Immature natural killer cell (primary cell): ENCODE measurements at places on chromosomes 6 and 20. TPM values are rescaled to one million over a fixed set of nuclear protein-coding genes. Genes with fewer than 3 reads are reported as not detected.

GRCh38 chr20:60063048-60063451 lies 104.8 kb downstream of the CDH26 start:
- peak overlapping the region; percentile 27 for H3K4me3 ChIP-seq
- no peak for DNase-seq
- peak overlapping the region; percentile 56 for H3K27ac ChIP-seq
- no peaks in the 10 kb centered on the region for H3K27me3 ChIP-seq
- H3K36me3 ChIP-seq, result no peaks in the 10 kb centered on the region

Gene OR2J3
- polyA plus RNA-seq, result not detected

DNA sequence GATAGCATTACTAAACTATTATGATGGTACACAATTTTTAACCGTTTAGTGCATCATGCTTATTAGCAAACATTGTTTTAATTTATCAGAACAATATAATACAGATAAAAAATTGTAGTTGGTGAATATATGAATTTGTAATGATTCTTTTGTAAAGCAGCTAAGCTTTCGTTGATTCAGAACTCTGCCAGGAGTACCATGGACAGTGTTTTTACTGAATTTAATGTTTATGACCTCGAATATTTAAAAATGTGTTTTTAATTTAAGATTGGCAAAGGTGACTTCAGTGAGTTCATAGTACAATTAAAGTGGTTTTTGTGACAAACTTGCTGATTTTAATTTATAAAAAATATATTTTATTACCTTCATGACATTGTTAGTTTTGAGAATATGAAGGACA lies 10.0 kb downstream of the AFDN start:
- H3K4me1 ChIP-seq, result no peaks in the 10 kb centered on the region
- no peaks in the 10 kb centered on the region for H3K36me3 ChIP-seq
- no peak overlapping the region for H3K27ac ChIP-seq
- no peak for DNase-seq
- peaks cover 14% of the 10 kb centered on the region for H3K27me3 ChIP-seq
- H3K4me3 ChIP-seq, result no peak overlapping the region

DNA sequence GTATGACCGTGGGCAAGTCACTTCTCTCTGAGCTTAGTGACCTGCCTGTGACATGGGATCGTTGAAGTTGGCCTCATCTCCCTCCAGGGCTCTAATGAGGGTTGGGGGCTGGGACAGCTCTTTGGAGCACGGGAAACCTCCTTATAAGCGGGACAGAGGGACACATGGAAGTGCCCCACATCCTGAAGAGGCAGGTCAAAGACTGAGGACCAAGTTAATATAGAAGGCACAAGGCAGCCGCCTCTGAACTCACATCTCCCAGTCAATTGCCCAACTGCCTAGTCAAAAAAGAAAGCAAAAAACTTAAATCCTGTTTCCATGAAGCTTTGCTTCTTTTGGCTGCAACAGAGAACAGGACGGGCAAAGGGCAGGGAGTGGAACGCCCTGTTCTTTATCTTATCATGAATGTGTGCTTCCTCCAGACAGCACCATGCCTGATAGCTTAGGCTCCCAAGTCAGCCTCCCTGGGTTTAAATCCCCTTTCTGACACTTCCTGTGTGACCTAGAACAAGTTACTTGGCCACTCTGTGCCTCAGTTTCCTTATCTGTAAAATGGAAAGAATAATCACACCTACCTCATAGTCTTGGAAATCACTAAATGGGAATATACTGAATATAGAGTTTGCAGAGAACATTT lies 27.1 kb downstream of the LBP start:
- H3K36me3 ChIP-seq, result no peaks in the 10 kb centered on the region
- H3K27me3 ChIP-seq, result peaks cover 15% of the 10 kb centered on the region
- no peak overlapping the region for H3K27ac ChIP-seq
- H3K4me3 ChIP-seq, result no peak overlapping the region

- H3K4me3 ChIP-seq, result no peak overlapping the region
- peaks cover 20% of the 10 kb centered on the region for H3K27me3 ChIP-seq
- H3K36me3 ChIP-seq, result no peaks in the 10 kb centered on the region
- no peak overlapping the region for H3K27ac ChIP-seq
- no peak for DNase-seq
Measured at GRCh38 chr20:1995531-1996310, 1.9 kb upstream of the PDYN start.

- no peak overlapping the region for H3K4me3 ChIP-seq
- no peaks in the 10 kb centered on the region for H3K4me1 ChIP-seq
- H3K36me3 ChIP-seq, result no peaks in the 10 kb centered on the region
- H3K27me3 ChIP-seq, result no peaks in the 10 kb centered on the region
- no peak overlapping the region for H3K27ac ChIP-seq
- DNase-seq, result no peak
Measured at GRCh38 chr6:77716311-77716710, 63.5 kb downstream of the MEI4 start.

DNA sequence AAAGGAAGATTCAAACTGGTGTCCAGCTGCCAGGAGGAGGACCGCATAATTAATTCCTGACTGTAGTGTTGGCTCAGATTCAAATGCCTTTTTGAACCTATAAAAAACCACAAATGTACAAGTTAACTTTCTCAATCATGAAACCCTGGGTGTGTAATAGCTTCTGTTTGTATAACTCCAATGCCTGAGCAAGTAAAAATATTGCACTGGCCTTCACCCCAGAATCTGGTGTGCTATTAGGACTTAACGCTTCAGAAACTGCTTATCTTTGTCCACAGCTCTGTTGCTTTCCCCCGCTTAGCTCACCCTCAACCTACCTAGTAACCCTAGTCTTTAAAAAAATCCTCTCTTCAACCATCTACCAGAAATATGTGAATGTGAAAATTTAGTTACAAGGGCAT lies 119.1 kb upstream of the MAP7 start:
- no peak overlapping the region for H3K27ac ChIP-seq
- H3K36me3 ChIP-seq, result peaks cover 14% of the 10 kb centered on the region
- no peak overlapping the region for H3K4me3 ChIP-seq
- no peak for DNase-seq
- H3K27me3 ChIP-seq, result no peaks in the 10 kb centered on the region

DNA sequence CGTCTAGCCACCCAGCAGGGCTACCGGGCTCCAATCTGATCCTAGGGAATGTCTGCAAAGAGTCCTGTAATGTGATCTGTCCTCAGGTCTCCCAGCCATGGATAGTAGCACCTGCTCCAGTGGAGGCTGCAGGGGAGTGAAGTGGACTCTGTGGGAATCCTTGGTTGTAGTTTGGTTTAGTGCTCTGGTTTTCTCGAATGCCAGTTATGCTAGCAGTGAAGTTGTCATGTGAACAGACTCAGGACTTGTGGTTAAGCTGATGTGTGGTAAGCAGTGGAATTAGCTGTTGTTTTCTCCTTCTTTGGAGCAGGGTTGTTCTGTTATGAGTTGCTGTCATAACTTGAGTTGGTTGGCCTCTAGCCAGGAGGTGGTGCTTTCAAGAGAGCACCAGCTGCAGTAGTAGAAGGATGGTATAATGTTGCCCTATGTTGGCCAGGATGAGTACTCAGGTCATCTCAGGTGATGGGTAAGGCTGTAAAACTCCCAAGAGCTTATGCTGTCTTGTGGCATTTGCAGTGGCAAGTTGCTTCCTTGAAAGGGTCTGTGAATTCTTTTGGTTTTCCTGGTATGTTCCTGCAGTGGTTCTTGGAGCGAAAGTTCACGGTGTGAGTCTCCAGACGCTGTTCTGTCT lies 390.2 kb downstream of the UTRN start:
- peak overlapping the region; percentile 56 for H3K4me3 ChIP-seq
- peak; percentile 51 for DNase-seq
- peaks cover 14% of the 10 kb centered on the region for H3K36me3 ChIP-seq
- peak overlapping the region; percentile 74 for H3K27ac ChIP-seq

- peak overlapping the region; percentile 55 for H3K27ac ChIP-seq
- no peaks in the 10 kb centered on the region for H3K27me3 ChIP-seq
- no peak overlapping the region for H3K4me3 ChIP-seq
- H3K4me1 ChIP-seq, result peaks cover 53% of the 10 kb centered on the region
- no peak for DNase-seq
- no peaks in the 10 kb centered on the region for H3K36me3 ChIP-seq
Measured at GRCh38 chr20:35651958-35652357, 12.7 kb downstream of the CPNE1 start.

Gene RFX6
- not detected for polyA plus RNA-seq

GRCh38 chr6:101088594-101088993 lies 207.5 kb upstream of the ASCC3 start:
- no peaks in the 10 kb centered on the region for H3K36me3 ChIP-seq
- H3K27ac ChIP-seq, result no peak overlapping the region
- no peak for DNase-seq

DNA sequence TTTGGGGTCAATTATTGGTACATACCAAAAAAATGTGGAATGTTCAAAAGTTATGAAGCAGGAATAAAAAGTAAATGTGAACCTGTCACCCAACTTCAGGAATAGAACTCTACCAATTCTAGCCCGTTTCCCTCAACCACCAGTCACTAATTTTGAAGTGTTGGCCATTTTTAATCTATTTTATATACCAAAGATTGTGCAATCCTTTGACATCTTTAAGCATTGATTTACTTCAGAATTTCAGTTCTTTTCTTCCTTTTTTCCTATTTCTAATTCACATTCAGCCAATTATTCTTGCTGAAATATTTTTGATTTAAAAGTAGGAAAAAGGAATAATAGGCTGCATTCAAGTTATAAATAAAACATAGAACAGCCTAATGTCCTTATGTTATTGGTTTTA lies 46.9 kb upstream of the SMIM28 start:
- H3K27ac ChIP-seq, result no peak overlapping the region
- no peaks in the 10 kb centered on the region for H3K27me3 ChIP-seq
- H3K4me1 ChIP-seq, result no peaks in the 10 kb centered on the region
- DNase-seq, result no peak

- no peaks in the 10 kb centered on the region for H3K36me3 ChIP-seq
- H3K4me3 ChIP-seq, result no peak overlapping the region
- no peaks in the 10 kb centered on the region for H3K4me1 ChIP-seq
Measured at GRCh38 chr6:81228912-81229555, 523.4 kb downstream of the TENT5A start.

Gene UNC93A
- polyA plus RNA-seq, result not detected

Gene MARCKS
- not detected for polyA plus RNA-seq

DNA sequence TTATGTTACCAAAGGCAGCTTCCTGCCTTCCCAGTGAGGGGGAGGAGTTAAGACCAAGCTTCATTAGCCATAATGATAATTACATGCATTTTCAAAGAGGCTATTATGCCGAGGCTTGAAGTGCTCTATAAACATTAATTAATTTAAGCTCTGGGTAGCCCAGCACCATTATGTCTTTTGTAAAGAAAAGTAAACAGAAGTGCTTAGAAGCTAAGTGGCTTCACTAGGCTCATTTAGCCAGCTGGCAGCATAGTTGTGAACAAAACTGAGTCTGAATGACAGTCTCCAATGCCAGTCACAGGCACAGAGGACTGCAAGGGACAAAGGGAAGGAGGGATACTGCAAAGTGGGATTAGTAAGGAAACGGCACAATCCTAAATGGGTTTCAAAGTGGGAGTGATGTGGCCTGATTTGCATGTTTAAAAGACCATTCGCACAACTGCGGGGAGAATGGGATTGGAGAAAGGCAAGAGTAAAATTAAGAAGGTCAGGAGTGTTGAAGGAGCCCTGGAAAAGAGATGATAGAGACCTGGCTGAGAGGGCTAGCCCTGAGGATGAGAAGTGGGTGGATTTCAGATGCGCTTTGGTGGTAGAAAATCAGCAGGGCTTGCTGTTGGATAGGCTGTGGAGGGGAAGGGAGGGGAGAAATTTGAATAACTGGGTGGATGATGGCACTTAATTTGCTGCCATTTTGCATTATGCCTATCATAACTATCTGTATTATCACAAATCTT lies 20.1 kb upstream of the ISM1 start:
- H3K4me1 ChIP-seq, result no peaks in the 10 kb centered on the region
- no peaks in the 10 kb centered on the region for H3K36me3 ChIP-seq
- H3K27me3 ChIP-seq, result peaks cover 2% of the 10 kb centered on the region
- no peak overlapping the region for H3K27ac ChIP-seq

DNA sequence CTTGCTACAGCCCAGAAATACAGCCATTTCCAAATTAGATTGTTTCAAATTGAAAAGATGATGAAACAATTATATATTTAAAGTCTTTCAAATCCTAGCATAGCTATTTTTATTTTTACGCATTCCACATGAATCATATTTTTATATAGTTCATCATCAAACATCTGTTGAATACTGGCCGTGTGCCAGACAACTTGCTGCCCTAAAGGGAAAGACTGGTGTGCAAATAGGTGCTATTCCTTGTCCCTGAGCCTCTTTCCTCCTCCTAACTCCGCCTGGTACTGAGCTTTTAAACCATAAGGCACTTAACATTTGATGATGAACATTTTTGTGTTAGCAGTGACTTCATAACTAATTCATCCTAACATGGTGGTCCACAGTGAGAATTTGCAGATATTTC lies 18.7 kb upstream of the PLCG1 start:
- peak overlapping the region; percentile 10 for H3K27ac ChIP-seq
- H3K27me3 ChIP-seq, result no peaks in the 10 kb centered on the region
- no peak overlapping the region for H3K4me3 ChIP-seq
- H3K36me3 ChIP-seq, result peaks cover 73% of the 10 kb centered on the region
- DNase-seq, result no peak
- H3K4me1 ChIP-seq, result no peaks in the 10 kb centered on the region

- H3K27ac ChIP-seq, result peak overlapping the region; percentile 83
- peak; percentile 43 for DNase-seq
- H3K4me3 ChIP-seq, result peak overlapping the region; percentile 75
- H3K27me3 ChIP-seq, result peaks cover 56% of the 10 kb centered on the region
- H3K4me1 ChIP-seq, result peaks cover 93% of the 10 kb centered on the region
- peaks cover 51% of the 10 kb centered on the region for H3K36me3 ChIP-seq
Measured at GRCh38 chr6:111683749-111684267, 78.1 kb upstream of the TRAF3IP2 start.

GRCh38 chr20:46063151-46063550 lies 26.6 kb downstream of the NCOA5 start:
- no peak for DNase-seq
- H3K36me3 ChIP-seq, result peaks cover 74% of the 10 kb centered on the region
- peaks cover 36% of the 10 kb centered on the region for H3K4me1 ChIP-seq
- no peak overlapping the region for H3K27ac ChIP-seq
- peaks cover 3% of the 10 kb centered on the region for H3K27me3 ChIP-seq

- DNase-seq, result peak; percentile 88
- H3K27ac ChIP-seq, result peak overlapping the region; percentile 87
- H3K27me3 ChIP-seq, result peaks cover 16% of the 10 kb centered on the region
Measured at GRCh38 chr20:2688041-2688591, 4.5 kb upstream of the EBF4 start.

DNA sequence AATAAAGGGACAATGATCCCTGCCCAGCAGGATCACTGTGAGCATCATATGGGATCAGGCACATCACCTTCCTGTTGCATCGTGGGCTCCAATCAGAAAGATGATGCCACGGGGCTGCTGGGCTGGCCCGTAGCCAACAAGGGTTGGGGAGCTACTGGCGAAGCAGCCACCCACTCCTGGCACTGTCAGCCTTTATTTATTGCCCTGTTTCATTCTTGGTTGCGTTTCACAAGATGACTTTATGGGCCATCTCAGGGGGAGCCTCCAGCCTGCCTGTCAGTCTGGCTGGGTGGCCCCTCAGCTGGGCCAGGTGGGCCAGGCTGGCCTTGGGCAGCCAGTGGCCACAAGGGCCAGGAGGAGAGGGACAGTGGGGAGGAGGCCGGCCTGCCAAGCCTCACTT lies 17.3 kb downstream of the VSTM2L start:
- H3K27ac ChIP-seq, result no peak overlapping the region
- H3K36me3 ChIP-seq, result no peaks in the 10 kb centered on the region
- no peak overlapping the region for H3K4me3 ChIP-seq
- H3K4me1 ChIP-seq, result peaks cover 15% of the 10 kb centered on the region
- no peak for DNase-seq
- H3K27me3 ChIP-seq, result peaks cover 8% of the 10 kb centered on the region

Gene PRICKLE4
- polyA plus RNA-seq, result not detected

GRCh38 chr20:64065974-64066343 lies 3.0 kb downstream of the TCEA2 start:
- peak overlapping the region; percentile 78 for H3K4me3 ChIP-seq
- H3K27ac ChIP-seq, result peak overlapping the region; percentile 81

GRCh38 chr6:16375843-16376242 lies 137.5 kb downstream of the GMPR start:
- no peak overlapping the region for H3K4me3 ChIP-seq
- H3K27me3 ChIP-seq, result no peaks in the 10 kb centered on the region
- DNase-seq, result no peak
- no peaks in the 10 kb centered on the region for H3K4me1 ChIP-seq
- H3K27ac ChIP-seq, result no peak overlapping the region
